Stimulated activated CD8-positive, alpha-beta memory T cell treated with anti-CD3 and anti-CD28 coated beads, Interleukin-15, amount 100 ng/mL, for 48 hours (primary cell): ENCODE measurements at places on chromosomes 5 and 9.

DNA sequence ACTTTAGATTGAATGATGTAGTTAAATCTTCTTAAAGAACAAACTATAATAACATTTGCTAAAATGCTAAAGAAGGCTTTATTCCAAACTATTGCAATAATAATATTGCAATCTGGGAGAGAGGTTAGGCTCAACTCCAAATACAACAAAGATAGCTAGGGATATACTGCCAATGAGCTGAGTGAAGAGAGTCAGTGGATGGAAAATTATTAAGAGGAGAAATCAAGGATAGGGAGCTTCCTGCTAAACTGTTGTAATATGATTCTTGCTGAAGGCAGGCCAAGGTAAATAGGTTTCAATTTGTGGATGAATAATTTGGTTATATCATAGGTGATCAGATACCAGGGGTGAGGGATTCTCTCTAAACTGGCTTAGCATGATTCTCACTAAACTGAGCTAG lies 1651.5 kb downstream of the EFNA5 start:
- no peak for DNase-seq

- DNase-seq = no peak
Observed at GRCh38 chr5:75055727-75056144, 3.4 kb upstream of the GCNT4 start.

- no peak for DNase-seq
Observed at GRCh38 chr5:78612227-78613150, 36.1 kb downstream of the LHFPL2 start.

- DNase-seq = no peak
Observed at GRCh38 chr9:89291741-89292140, 19.3 kb upstream of the CKS2 start.

DNA sequence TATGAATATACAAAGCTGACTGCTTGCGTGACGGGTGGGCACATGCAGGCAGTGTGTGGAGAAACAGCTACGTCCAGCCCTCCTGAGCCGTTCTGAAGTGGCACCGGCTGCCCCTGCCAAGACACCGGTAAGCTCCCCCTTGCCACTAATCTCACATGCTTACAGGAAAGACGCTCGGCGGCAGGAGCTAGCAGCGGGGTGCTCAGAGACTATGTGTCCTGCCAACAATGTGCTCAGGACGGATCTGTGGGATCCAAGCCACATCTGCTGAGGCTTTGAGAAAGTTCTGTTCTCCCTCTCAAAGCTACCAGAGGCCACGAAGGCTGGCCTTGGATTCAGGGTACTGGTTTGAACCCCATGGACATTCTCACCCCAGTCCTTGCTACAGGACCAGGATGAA lies 157.2 kb upstream of the PHYKPL start:
- no peak for DNase-seq

DNA sequence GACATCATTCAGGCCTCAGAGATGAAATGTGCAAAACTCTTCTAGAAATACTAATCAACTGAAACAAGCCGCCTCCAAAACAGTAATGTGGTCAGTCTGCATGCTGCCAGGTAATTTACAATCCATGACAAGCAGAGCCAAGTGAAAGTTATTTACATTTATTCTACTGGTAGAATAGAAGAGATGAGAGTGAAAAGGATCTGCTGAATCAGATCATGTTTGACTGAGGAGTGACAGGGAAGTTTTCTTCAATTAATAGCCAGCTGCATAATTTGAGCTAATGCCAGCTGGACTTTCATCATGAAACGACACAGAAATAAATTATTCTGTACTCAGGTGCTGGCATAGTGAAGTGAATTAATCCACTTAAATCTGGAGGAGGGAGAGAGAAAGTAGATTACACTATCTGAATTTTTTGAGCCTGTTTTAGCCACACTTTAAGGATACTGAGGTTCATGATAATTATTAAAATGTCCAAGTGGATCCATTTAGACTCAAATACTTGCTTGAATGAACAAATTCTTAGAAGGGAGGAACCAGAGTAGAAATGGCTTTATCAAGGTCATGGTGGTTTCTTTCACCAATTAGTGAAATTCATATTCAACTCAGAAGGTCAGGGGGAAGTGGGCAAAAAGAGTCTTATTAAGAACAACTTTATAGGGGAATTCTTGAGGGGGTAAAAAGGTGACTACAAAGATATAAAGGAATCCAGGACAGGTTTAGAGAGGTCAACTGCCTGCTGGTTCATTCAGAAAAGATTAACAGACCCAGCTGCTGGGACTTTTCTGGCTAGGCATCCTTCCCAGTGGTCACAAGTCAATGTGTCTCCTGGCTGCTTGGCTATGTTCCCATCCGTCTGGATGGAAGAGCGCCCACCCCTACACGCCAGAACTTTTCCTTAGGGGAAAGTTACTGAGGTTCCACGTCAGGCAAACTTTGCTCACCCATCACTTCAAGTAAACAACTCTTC lies 350.4 kb downstream of the PDE4D start:
- no peak for DNase-seq

DNA sequence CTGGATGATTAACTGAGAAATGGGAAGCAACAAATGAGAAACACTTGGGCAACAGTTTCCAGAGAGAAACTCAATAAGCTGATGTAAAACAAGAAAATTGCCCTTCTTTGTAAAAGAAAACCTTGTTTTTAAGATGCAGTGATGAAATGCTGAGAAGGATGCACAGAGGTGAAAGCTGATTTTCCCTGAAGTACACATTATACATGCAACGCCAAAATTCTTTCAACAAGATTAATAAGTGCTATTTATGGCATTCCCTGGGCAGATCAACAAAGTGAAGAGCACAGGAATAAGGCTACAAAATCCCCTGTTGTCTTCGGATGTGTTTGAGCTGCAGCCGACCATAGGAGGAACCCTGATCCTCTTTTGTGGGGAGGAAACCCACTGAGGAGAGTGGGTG lies 208.0 kb upstream of the ANKH start:
- DNase-seq = no peak

DNA sequence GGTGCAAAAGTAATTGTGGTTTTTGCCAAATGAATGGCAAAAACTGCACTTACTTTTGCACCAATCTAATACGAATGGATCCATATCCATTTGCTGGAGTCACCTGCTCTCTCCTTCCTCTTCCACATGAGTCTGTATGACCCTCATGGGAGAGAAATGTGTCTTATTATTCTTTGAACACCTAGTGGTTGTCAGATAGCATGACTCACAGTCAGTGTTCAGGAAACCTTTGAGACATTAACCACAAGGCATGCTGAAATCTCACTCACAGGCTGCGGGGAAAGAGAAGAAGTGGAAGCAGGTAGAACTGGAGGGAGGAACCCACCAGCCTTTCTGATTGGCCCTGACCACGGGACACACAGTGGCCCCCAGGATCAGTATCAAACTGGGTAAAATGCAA lies 222.8 kb upstream of the KLF4 start:
- DNase-seq = no peak

DNA sequence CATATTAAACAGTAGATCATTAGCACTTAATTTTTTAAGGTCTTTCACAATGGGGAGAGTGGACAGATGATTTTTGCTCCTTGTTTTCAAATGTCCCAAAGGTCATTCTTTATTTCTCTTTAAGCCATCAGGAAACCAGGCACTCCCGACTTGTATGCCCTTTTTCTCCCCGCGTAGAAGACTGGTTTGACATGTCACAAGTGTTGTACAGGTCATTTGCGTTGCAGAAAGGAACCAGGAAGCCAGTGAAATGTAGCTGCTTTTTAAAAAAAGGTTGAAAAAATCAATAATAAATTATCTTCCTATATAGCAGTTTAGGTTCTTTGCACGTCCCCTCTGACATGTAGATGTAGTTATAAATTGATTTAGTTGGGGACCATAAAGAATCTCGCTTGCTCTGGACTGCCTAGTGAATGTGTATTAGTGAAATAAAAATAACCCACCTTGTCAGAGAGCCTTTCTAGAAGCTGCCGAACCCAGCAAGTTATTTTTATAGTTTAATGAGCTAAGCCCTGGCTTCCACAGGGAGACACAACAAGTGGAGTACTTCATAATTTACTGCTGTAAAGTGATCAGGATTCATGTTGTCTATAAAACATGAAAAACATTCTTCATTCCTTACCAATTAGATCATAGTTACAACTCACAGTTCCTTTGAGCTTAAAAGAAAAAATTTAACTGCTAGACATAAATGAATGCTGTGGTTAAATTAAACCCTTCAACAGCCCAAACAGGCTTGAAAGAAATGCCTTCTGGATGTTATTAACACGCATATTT lies 404.6 kb downstream of the CSNK1G3 start:
- no peak for DNase-seq

GRCh38 chr9:6006749-6007057 lies 8.7 kb downstream of the RANBP6 start:
- DNase-seq = no peak

- no peak for DNase-seq
Observed at GRCh38 chr5:163915481-163915961, 410.1 kb downstream of the MAT2B start.

DNA sequence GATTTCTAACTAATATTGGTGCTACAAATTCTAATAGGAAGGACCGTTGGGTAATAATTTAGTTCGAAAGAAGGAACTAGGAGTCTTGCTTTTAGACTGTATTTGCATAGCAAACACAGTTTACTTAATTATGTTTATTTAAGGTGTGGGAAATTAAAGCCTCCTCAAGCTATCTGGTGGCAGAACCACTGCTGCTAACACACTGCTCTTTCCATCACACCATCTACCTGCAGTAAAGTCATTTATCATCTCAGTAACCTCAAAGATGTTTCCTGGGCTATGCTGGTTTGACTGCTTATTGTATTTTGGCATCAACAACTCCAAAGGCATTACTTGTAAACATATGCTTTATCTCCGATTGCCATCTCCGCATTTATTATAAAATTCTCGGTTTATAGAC lies 114.3 kb downstream of the DEPDC1B start:
- DNase-seq = no peak

DNA sequence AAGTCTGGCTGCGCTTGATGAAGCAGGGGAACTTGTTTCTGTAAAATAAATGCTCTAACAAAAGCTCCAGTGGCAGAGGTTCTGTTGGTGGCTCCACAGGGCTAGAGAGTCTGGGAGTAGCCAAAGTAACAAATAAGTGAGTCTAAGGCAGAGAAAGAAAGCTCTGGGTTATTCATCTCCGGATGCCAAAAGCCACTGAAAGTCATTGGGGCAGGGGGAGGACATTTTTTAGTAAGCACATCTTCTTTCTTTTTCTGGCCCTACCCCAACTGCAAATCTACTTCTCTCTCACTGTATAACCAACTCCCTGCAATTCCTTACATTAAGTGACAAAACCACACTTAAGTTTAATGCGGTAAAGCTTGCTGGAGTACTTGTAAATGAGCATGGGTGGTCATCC lies 141.6 kb downstream of the INSYN2B start:
- no peak for DNase-seq

- no peak for DNase-seq
Observed at GRCh38 chr5:157217289-157218024, 36.8 kb downstream of the ITK start.

GRCh38 chr9:89212171-89212570 lies 33.6 kb upstream of the SHC3 start:
- no peak for DNase-seq

DNA sequence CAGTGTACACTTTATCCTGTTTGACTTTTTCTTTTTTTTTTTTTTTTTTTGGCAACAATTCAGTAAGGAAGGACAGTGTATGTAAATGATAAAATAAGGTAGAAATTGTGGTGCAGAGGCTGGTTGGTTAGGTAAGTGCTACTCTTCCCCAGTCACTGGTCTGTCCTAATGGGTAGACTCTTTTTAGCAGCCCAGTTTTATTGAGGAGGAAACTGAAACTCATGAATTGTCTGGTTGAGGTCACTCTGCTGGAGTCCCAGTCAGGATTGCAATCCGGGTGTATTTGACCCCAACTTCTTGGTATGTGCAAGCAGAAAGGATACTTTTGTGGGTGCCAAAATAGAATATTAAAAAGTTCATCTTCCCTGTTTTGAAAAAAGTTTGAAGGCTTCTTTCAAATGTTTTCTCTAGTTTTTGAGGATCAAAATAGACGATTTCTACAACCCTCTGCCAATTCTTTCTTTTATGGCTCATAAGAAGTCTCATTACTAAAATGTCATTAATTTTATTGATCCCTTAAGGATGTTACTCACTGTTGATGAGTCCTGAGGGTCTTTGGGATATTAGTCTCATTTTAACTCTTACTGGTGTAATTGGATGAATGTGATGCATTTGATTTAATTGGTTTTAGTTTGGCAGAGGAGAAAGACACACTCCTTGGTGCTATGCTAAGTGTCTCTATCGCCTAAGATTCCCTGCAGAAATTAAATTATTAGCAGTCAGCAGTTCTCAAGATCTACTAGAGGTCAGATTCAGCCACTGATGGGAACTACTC lies 171.9 kb downstream of the KDM4C start:
- DNase-seq = no peak

- no peak for DNase-seq
Observed at GRCh38 chr9:121816449-121816817, 165.0 kb downstream of the DAB2IP start.

GRCh38 chr5:126182971-126183695 lies 240.1 kb upstream of the GRAMD2B start:
- DNase-seq = no peak

DNA sequence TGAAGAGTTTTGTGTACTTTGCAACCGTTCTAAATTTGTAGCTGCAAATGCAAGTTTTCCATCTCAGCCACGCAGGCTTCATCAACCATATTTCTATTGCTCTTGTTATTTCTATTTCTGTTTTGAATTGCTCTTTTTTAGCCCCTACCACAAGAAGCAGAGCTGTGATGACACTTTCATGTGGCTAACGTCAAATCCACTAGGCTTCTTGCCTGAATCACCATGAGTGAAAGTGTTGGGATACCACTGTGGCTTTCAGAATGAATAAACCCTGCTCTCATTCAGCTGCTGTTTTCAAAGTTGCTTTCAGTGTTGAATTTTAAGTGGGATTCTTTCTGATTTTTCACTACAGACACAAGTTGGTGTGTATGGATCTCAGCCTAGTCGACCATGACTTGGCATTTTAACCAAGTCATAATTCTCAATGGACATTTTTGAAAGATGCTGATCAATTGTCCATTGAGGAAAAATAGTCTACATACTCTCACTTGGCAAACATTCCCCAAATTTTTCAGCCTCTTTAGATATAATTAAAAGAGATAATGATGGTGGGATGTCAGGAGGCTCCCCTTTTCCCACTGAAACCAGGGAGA lies 41.0 kb upstream of the MTAP start:
- peak; percentile 27 for DNase-seq

- DNase-seq = no peak
Observed at GRCh38 chr9:117368684-117369230, 46.1 kb downstream of the ASTN2 start.

GRCh38 chr5:126878634-126879033 lies 101.7 kb downstream of the LMNB1 start:
- no peak for DNase-seq

GRCh38 chr5:132371603-132371994 lies 2.1 kb downstream of the SLC22A5 start:
- no peak for DNase-seq

- no peak for DNase-seq
Observed at GRCh38 chr5:3599226-3600105, 3.8 kb downstream of the IRX1 start.

- no peak for DNase-seq
Observed at GRCh38 chr9:5453004-5453403, 2.7 kb downstream of the CD274 start.

- DNase-seq = no peak
Observed at GRCh38 chr9:128190516-128191405, 611 bp downstream of the CIZ1 start.

GRCh38 chr9:126521551-126521950 lies 92.2 kb upstream of the LMX1B start:
- no peak for DNase-seq

- DNase-seq = no peak
Observed at GRCh38 chr9:123335193-123335985, 20.6 kb upstream of the CRB2 start.
